ENCODE measurements at places on chromosomes 12 and 14. TPM values are rescaled to one million over a fixed set of nuclear protein-coding genes. Genes with fewer than 3 reads are reported as not detected.
A peak's percentile ranks its signal among the peaks of the same experiment; 100 is the strongest.

- no peak for DNase-seq
Observed at GRCh38 chr12:115163710-115164109, 479.7 kb upstream of the TBX3 start.

POTEM gene
- total RNA-seq, result not detected

PDE3A gene
- 63.7 TPM for total RNA-seq

- DNase-seq, result no peak
Observed at GRCh38 chr12:638953-639557, 24.2 kb downstream of the NINJ2 start.

DNA sequence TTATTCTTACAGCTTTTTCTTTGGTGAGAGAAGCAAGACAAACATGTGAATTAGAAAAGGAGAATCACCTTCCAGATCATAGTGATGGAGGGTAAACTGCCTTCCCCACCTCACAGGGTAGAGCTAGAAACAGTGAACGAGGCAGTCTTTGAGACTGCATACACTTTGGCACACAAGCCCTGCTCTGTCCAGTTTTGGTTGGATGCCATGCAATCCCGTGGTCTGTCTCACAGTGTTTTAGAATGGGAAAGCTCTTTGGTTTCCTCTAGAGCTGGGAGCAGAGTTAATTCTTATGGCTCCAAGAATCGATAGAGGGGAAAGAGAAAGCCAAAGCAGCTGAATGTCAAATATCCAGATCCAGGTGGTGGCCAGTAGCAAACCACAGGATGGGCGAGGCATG lies 21.9 kb downstream of the TDP1 start:
- no peak for DNase-seq

- DNase-seq, result no peak
Observed at GRCh38 chr14:89620436-89620835, 203.4 kb upstream of the FOXN3 start.

SLC6A13 gene
- total RNA-seq, result 0.53 TPM

- no peak for DNase-seq
Observed at GRCh38 chr12:124804011-124804621, 59.5 kb downstream of the SCARB1 start.

DAO gene
- total RNA-seq, result not detected

C2CD5 gene
- 109 TPM for total RNA-seq

GRCh38 chr14:35342489-35343010 lies 50.4 kb downstream of the PSMA6 start:
- no peak for DNase-seq

DNA sequence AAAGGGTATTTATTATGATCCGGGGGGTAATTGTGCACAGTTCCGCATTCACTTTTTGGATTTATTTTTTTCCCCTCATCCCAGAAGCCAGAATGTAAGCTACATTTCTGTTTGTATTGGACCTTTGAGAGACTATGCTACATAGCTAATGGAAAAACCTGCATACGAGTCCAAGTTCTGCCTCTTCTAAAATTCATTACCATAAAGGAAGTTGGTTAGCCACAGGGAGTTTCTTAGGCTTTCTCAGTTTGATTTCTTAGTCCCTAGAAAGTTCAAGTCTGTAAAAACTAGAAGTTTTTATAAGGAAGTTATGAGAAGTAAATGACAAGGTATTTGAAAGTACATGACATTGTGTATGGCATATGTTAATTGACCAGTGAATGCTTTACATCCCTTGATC lies 138.7 kb downstream of the PDE3A start:
- DNase-seq, result no peak

JPH4 gene
- 2.7 TPM for total RNA-seq

GRCh38 chr12:63151623-63152320 lies 771 bp upstream of the AVPR1A start:
- peak; percentile 46 for DNase-seq

SERPINA12 gene
- not detected for total RNA-seq

DNA sequence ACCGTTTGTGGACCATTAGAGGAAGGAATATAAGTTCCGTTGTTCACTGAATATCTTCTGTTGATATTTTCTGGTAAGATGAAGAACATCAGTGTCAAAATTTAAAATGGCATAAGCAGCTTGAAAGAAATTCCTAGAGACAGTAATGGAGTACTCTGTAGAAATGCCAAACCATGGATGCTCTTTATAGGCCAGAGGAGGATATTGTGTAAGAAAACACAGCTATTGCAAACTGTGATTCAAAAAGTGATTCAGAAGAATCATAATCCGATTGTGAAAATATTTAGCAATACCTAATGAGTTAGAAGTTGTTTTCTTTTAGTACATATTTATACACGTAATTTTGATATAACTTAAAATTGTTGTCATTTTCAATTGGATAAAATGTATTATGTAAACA lies 102.8 kb downstream of the SLC16A7 start:
- no peak for DNase-seq

DNA sequence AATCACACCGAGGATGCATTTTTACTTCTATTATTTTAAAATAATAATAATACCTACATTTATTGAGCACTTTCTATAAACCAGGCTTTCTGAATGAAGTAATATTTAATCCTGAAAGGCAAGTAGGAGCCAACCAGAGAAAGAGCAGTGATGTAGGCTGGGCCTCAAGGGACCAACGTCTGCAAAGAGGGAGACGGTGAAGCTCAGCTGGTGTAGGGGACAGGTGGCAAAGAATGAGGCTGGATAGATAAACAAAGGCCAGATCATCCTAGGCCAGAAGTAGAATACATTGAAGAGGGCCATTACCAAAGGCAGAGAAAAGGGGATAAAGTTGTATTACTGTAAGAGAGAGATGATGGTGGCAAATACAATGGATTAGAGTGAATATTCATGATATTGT lies 810 bp upstream of the TMBIM4 start:
- no peak for DNase-seq

- DNase-seq, result no peak
Observed at GRCh38 chr12:46387670-46388069, 15.1 kb upstream of the SLC38A2 start.

- DNase-seq, result no peak
Observed at GRCh38 chr12:43044241-43044640, 454.7 kb upstream of the PRICKLE1 start.

- DNase-seq, result no peak
Observed at GRCh38 chr12:132323171-132324010, 6.0 kb downstream of the GALNT9 start.

CCNK gene
- total RNA-seq, result 74.9 TPM

GRCh38 chr12:57385586-57385985 lies 45.3 kb downstream of the R3HDM2 start:
- DNase-seq, result no peak

GRCh38 chr14:65208548-65208947 lies 106.2 kb upstream of the MAX start:
- DNase-seq, result no peak

FSCB gene
- total RNA-seq, result 0.90 TPM

CCDC198 gene
- 2.0 TPM for total RNA-seq

OTOGL gene
- 4.5 TPM for total RNA-seq

KRT2 gene
- total RNA-seq, result not detected

SIRT4 gene
- 2.3 TPM for total RNA-seq

DNA sequence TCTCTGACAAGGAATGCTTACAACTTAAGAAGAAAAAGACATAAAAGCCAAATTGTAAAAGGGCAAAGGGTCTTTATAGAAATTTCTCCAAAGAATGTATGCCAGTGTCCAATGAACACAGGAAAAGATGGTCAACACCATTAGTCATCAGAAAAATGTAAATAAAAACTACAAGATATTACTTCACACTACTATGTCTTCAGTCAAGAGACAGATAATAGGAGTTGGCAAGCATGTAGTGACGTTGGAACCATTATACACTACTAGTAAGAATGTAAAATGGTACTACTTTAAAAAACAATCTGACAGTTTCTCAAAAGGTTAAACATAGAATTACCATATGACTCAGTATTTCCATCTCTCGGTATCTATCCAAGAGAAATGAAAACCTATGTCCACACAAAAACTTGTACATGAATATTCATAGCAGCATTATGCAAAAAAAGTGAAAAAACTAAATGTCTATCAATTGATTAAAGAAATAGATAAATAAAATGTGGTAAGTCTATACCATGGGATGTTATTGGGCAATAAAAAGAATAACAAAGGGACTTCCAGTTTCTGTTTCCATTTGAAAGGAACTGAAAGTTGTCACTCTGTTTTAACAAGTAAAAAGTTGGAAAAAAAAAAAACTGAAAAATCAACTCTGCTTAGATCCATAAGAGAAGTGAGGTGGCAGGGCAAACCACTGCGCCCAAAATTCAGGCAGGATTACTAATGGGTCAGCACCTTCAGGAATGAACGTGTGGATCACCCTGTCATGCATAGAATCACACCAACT lies 69.8 kb downstream of the ALG10B start:
- DNase-seq, result no peak

OR6C70 gene
- not detected for total RNA-seq

DNA sequence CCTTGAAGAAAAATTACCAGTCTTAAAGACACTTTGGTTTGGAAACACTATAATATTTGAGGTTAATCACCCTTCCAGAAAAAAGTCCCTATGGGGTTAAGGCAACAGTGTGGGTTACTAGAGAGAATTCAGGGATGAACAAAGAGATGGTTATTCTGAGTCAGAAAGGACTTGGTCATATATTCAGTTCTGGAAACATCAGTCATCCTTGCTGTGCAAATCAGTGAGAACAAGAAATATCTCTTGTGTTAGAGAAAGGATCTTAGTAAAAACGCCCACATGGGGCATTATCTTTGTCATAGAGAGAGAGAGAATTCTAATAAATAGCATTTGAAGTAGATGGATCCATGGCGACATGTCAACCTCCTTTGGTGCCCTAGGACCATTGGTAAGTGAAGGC lies 59.4 kb upstream of the E2F7 start:
- DNase-seq, result no peak

CAND1 gene
- total RNA-seq, result 210 TPM

DNA sequence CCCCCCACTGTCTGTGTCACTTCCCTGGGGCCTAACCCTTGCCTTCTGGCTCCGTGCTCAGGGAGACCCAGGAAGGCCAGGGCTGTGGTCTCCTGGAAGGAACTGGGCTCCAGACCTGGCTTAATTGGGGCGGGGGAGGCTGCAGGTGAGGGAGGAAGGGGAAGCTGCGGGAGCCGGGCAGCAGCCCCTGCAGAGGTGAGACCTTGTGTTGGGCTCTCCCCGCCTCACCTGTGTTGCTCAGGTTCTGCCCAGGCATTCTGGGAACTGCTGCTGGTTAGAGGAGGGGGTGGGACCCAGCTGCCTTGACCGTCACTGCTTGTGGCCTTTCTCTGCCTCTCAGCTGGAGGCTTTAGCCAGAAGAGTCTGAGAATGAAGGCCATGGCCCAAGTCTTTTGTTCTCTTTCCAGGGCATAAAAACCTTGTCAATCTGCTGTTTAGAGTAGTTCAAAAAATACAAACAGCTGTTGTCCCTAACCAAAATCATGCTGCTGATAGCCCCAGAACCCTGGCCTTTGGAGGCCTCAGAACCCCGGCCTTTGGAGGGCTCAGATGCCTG lies 247.6 kb downstream of the CHST11 start:
- DNase-seq, result no peak

DNA sequence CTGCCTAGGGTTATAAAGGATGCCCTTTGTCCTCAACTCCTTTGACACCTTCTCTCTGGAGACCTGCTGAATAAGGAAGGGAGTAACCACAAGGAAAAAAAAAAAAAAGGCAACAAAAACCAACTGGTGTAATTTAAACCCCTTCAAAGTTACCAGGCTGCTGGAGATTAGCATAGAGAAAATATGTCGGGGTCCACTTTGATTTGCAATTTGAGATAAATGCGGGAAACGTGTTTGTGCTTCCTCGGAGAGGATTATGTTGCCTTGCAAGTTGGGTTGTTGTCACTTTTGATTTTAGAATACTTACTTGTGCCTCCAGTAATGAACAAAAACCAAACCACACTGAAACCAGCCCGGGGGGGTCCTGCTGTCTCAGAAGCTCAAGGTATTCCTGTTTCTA lies 200.2 kb upstream of the MYL2 start:
- no peak for DNase-seq

DNA sequence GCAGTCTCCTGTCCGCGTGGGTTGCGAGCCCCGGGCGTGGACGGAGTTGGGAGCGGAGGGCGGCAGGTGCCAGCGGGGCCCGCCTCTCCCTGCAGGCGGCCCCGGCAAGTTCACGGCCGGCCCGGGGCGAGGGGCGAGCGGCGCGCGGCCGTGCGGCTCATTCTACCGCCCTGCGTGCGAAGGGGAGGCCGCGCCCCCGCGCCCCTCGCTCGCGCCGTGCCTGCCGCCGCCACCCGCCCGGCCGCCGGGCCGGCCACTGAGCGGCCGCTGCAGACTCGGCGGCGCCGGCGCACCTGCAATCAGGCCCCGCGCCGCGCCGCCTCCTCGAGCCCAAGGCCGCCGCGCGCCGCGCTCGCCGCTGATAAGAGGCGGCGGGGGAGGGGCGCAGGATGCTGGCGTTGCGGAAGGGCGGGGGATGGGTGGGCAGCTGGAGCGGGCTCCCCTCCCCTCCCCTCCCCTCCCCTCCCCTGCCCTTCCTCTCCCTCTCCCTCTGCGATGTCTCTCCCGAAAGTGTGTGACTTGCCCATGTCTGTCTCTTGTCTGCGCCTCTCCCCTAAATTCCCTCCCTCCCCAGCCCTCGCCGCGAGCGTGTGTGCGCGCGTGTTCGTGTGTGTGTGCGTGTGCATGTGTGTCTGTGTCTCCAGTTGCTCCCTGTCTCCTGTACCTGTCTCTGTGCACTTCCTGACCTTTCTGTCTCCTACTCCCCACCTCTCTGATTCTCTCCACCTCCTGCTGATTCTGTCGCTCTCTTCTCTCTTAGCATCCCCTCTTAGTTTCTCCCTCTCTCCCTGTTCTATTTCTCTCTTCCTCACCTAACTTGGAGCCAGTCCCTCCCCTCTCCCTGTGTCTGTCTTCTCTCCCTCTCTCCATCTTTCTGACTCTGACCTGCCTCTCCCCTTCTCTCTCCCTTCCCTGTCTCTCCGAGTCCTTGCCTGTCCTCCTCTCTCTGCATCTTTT lies 768.1 kb upstream of the TBX3 start:
- DNase-seq, result no peak

All from urinary bladder (tissue), 4 donors.